ENCODE measurements at places on chromosomes 2 and 18.
A peak's percentile ranks its signal among the peaks of the same experiment; 100 is the strongest.

DNA sequence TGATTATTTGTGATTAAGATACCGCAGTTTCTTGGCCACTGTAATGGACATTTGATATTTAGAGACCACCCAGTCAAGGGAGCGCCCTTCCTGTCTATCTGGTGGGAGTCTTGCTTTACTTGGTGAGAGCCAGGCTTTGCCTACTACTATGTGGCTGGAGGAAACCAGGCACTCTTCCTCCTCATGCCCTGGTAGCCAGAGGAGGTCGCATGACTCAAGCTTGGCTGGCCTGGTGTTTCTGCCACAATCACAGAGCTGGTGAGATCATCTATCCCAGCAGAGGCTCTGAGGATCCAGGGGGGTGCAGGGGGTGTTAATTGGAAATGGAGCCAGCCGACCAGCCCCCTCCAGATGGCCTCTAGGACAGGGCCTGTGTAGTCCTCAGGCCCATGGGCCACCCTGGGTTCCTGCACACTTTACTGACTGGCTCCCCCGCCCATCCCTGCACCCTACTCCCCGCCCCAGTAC, 46.8 kb upstream of the BIN1 start:
- DNase-seq: peak; percentile 62

- peak; percentile 65 for DNase-seq
Measured at GRCh38 chr18:54149078-54149697, 75.3 kb downstream of the MBD2 start.

DNA sequence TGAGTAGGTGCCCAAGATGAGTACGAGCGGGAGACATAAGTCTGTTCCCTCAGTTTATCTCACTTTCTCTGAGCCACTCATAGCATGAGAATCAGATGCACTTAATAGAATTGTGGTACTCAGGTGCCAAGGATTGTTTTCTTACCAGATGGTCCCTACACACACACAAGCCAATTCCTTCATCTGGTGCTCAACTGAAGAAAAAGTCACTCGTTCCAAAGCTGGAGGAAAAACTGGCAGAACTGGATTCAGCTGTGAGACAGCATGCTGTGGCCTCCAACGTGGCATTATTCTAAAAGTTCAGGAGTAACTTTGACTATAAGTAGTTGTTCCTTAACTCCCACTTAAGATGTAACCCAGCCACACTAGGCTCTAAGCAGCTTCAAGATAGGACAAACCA, 33.4 kb upstream of the ABCA12 start:
- no peak for DNase-seq

DNA sequence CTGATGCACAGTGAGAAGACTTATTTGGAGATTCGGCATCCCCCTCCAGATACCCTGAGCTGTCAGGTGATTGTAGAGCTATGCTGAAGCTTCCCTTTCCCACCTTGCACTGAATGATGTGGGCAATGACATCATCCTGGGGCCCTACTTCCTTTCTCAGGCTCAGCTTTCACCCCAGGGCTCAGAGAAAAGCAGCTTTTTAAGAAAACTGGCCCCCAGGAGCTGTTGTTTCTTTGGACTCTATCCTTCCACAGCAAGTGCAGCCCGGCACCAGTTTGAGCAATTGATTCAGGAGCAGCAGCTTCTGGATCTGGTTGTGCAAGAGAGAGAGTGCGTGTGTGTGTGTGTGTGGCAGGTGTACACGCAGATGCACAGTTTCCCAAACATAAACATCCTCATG, 251.3 kb downstream of the ANAPC1 start:
- peak; percentile 59 for DNase-seq

- peak; percentile 10 for DNase-seq
Measured at GRCh38 chr2:172560721-172561120, 4.8 kb downstream of the PDK1 start.

GRCh38 chr2:12835733-12836132, 119.0 kb downstream of the TRIB2 start:
- no peak for DNase-seq

GRCh38 chr2:159798376-159798725, 343 bp upstream of the CD302 start:
- DNase-seq: no peak

GRCh38 chr2:150513647-150514046, 26.2 kb upstream of the RND3 start:
- DNase-seq: no peak

GRCh38 chr18:79382681-79383387, 12.9 kb upstream of the NFATC1 start:
- no peak for DNase-seq

GRCh38 chr2:75604484-75604883, 42.1 kb upstream of the MRPL19 start:
- no peak for DNase-seq

DNA sequence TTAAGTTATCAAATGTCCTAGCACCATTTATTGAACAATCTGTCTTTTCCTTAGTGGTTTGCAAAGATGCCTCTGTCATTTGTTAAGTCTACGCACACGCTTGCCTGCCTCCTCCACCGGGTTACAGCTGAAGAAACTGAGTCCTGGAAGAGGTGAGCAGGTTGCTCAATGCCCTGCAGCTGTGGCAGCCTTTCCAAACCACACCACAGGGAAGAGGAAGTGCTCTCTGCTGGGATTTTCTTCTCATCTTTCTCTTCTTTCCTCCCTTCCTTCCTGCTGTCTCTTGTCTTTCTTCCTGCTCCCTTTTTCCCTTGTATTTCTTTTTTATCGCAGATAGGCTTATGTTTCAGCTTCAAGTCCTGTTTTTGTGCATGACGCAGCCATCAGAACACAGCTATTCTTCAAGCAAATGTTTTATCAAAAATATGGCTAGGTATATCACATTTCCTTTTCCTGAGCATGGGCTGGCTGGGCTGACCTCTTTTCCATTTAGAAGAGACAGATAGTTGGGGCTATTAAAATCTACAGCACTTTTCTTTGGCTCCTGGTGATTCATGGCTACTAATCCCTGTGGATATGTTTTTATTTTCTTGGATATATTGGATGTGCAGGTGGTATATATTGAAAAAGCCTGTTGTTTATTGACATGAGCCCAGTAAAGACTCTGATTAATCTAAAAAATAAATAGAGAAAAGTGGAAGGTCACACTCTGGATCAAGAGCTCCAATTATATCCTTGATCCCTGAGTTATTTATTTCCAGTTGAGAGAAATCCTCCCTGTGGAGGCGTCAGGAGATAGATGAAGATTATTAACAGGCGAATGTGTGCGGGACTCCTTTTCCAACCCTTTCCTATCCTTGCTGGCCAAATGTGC, 214.6 kb downstream of the TSN start:
- no peak for DNase-seq

DNA sequence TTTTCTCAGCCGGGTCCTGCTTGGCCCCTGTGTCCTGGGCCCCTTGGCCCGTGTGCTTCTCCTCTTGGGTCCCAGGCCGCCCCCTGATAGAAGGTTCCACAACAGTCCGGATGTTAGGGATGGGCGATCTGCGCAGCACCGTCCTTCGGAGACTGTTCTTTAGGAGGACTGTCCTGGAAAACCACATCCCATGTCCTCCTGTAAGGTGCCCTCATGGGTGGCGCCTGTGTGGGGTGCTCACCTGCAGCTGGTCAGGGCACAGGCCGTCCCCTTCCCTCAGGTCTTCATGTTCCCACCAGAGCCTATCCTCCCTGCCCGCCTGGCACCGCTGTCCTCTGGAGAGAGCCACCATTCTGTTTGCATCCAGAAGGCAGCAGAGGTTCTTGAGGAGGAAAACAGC, 50.0 kb downstream of the CTDP1 start:
- no peak for DNase-seq

GRCh38 chr2:5851410-5851809, 159.2 kb downstream of the SOX11 start:
- DNase-seq: no peak

DNA sequence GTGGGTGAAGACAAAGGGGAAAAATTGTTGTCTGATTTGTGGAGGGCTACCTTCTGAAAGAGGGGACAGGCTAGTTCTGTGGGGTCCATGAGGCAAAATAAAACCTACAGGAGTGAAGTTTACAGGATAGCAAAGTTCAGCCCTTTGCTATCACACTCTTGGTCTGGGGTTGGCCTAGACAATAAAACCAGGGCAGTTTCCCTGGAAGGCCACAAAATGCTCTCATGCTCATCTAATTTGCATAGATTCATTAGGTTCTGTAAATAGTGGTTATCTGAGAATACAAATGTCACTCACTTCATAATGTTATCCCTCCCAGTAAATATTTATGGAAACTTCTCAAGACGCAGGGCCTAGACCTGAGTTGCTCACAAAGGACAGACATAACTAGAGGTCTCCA, 63.6 kb downstream of the INSIG2 start:
- DNase-seq: no peak

GRCh38 chr2:12554224-12555011, 162.3 kb upstream of the TRIB2 start:
- no peak for DNase-seq

- DNase-seq: no peak
Measured at GRCh38 chr18:55370936-55371335, 217.1 kb downstream of the TCF4 start.

GRCh38 chr2:170567429-170567828, 147.7 kb upstream of the SP5 start:
- no peak for DNase-seq

- DNase-seq: no peak
Measured at GRCh38 chr2:217421834-217422233, 562.0 kb upstream of the TNP1 start.

DNA sequence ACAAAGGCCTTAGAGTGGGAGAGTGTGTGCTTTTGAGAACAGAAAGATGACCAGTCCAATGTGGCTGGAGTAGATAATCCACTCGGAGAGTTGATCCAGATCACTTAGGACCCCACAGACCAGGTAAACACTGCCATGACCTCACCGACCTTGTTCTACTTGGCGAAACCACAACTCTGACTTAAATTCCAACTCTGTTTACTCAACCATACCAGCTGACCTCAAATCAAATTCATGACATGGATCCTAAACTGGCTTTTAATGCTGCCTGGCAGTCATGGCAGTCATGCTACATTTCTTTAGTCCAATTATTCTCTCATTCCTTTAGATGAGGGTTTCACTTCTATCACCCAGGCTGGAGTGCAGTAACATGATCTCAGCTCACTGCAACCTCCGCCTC, 347.1 kb upstream of the FAM98A start:
- DNase-seq: no peak

DNA sequence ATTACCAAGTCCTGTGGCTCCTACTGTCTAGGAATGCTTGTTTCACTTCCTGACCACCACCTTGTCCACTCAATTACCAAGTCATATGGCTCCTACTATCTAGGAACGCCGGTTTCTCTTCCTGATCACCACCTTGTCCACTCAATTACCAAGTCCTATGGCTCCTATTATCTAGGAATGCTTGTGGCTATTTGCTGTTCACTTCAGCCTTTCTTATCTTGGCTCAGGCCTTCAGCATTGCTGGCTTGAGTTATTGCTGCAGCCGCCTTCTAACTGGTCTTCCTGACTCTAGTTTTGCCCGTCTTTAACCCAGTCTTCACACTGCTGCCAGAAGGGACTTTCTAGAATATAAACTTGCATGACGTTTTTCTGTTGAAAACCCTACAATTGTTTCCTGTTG, 82.5 kb upstream of the GAREM1 start:
- DNase-seq: no peak

- no peak for DNase-seq
Measured at GRCh38 chr2:118832071-118832790, 15.2 kb downstream of the EN1 start.

- DNase-seq: no peak
Measured at GRCh38 chr2:168729455-168729854, 73.0 kb upstream of the NOSTRIN start.

GRCh38 chr18:32920796-32921787, 148.3 kb upstream of the KLHL14 start:
- peak; percentile 84 for DNase-seq

DNA sequence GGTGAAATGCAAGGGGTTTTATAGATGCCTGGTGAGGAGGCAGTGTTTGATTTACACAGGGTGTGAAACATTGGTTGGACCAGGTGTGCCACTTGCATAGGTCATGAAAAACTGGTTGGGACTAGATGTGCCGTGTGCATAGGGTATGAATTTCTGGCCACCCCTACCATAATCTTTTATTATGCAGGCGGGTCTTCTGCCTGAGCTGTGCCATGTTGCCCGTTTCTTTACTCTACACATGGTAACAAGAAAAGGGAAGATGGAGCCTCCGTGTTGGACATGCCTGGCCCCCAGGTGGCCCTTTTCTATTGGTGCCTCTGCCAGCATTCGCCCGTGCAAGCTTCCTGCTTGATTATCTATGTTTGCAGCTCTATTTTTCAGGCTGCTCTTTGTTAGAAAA, 805.4 kb downstream of the TRIB2 start:
- no peak for DNase-seq

DNA sequence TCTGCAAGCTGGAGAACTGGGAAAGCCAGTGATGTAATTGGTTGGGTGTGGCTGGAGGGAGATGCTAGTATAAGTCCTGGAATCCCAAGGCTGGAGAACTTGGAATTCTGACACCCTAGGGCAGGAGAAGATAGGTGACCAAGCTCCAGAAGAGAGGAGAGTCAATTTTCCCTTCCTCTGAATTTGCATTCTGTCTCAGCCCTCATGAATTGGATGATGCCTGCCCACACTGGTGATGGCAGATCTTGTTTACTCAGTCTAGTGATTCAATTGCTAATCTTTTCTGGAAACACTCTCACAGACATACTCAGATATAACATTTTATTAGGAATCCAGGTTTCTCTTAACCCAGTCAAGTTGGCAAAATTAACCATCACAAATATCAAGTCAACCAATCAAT, 287.2 kb downstream of the RDH14 start:
- no peak for DNase-seq

GRCh38 chr18:10521566-10521965, 4.3 kb upstream of the NAPG start:
- DNase-seq: no peak

GRCh38 chr2:18588049-18588448, 1.3 kb downstream of the NT5C1B start:
- no peak for DNase-seq

DNA sequence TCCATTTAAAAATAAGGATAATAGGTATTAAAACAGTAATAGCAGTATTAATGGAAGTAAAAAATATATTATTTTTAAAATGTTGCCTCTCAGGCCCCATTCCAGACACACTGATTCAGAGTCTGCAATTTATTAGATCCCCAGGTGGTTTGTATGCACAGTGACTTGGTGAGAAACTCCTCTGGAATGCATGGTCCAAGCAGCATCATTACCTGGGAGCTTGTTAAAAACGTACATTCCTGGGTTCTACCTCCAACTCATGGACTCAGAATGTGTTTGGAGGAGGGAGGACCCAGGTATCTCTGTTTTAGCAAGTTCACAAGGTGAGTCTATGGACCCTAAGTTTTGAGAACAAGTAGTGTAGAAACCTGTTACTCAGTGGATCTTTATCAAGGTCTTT, 95.6 kb downstream of the ITGA4 start:
- DNase-seq: no peak

GRCh38 chr2:71783815-71784214, 330.5 kb downstream of the DYSF start:
- no peak for DNase-seq

DNA sequence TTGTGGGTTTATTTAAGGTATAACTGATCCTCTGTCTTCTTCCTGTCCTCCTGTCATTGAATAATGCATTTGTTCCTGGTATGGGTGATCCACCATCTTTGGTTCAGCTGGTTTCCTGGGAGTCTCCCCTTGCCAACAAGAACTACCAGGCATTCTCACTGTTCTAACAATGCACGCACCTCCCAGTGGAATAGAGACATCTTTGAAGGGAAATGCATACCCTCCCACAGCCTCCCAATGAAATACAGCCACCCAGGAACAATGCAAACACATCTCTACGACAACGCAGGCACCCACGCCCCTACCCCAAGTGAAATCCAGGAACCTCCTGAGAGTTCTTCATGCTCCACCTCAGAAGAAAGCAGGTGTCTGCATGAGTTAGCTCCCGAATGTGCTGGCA, 318.0 kb downstream of the SOX11 start:
- DNase-seq: no peak

All from suppressor macrophage treated with lipopolysaccharide for 1 hour (primary cell).